SW480 (cell line): ENCODE measurements at places on chromosomes 12 and 14.

- no peak for DNase-seq
Measured at GRCh38 chr14:71594821-71595220, 337.4 kb upstream of the RGS6 start.

DNA sequence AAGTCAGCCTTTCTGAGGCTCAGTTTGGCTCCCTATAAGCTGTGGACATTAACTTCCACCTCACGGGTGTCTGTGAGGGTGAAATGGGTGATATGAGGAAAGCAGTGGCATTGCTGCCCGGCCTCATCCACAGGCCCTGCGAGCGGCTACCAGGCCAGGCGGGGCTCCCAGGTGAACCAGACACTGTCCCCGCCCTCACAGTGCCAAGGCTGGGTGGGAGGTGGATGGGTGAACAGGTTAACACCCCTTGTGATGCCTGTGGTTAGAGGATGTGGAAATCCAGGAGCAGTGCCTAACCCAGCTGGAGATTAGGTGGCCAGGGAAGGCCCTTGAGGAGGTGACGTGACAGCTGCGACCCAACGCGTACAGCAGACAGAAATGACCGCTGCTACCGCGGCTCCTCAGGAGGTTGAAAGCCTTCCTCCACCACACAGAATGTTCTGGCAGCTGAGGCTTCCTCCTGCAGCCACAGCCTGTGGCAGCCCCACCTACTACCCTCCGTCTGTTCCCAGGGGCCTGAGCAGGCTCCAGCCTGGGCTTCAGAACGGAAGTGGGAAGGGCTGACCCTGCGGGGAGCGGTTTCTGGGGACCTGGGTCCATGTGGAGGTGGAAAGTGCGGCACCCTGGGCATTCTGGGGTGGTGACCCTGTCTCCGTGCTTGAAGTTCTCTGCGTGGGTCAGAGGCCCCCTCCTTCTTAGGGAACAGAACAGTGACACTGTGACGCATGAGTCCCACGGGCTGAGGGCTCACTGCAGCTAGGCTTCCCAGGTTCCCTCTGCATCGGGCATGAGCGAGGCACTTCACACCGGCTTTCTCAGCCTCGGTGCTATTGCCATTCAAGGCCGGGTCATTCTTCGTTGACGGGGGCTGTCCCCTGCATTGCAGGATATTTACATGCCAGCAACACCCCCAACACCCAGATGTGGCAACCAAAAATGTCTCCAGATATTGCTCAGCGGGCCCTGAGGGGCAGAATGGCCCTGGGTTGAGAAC lies 9.7 kb downstream of the MMAB start:
- DNase-seq = peak; percentile 26

DNA sequence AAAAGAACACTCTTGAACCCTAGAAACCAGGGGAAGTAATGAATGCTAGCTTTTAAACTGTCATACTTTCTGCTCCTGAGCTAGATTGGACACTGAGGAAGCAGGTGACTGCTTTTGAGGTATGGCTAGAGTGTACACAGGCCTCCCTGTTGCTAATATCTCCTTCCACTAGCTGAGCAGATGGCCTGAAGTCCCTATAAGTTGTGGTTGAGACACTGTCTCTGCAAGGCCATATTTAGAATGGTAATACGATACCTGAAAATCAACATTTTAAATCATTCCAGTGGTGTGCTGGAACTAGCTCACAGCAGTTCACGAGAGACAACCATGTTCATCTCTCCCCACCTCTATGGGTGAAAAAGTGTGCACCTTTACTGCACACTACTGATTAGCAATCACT lies 46.4 kb upstream of the BMP4 start:
- DNase-seq = no peak

GRCh38 chr12:122965321-122965751 lies 927 bp downstream of the ABCB9 start:
- DNase-seq = no peak

GRCh38 chr14:101364503-101365328 lies 196.6 kb upstream of the DIO3 start:
- no peak for DNase-seq

DNA sequence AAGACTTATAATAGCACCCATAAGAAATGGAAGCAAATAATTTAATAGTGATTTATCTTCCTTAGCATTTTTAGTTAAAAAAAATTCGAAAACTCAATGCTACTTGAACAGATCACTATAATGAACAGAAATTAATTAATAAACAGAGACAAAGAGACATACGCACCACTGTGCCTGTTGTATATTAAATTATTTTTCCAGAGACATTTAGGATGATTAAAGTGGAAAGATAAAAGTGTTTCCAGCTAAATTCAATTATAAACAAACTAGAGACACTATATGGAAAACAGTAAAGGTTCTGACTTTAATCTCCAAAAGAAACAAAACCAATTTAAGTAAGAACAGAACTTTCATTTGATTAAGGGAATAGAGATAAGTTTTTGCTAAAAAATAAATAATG lies 3.4 kb downstream of the HIGD1C start:
- no peak for DNase-seq

DNA sequence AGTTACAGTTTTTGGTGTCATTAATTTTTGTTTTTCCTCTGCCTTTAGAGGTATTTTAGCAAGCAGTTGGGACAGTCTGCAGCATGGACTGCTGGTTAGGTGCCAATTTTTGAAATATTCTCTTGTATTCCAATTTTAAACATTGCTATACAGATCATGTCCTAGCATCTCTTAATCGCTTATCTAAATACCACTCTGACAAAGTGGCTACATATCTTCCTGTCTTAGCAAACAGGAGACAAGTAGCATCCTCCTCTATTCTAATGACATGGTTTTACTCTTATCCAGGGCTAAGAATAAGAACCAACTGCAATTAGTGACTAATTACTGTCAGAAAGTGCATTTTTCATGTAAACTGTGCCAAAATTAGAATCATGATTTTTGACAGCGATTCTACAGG lies 117.8 kb upstream of the ATP2B1 start:
- no peak for DNase-seq

DNA sequence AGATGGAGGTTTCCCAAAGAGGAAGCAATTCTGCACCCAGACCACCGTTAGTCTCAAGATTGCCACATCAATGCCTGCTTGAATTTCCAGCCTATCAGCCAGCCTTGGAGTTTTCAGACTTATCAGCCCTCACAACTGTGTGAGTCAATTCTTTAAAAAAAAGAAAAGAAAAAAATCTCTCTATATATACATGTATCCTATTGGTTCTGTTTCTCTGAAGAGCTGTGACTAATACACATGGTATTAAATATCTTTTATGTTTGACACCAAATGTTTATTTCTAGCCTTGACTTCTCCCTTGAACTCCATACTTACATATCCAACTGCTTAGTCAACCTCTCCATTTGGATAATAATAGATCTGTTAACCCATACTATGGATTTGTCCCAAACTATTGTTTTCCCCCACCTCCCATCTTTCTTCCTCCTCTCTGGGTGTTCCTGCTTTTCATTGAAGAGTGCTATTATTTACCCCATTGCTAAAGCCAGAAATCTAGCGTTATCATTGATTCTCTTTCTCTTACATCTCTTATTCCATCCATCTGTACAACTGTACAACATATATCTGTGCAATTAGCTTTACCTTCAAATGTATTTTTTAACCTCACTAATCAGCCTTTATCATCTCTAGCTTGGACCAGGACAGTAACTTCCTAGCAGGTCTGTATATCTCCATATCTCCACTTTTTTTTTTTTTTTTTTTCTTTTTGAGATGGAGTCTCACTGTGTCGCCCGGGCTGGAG lies 22.7 kb upstream of the EID3 start:
- peak; percentile 79 for DNase-seq

DNA sequence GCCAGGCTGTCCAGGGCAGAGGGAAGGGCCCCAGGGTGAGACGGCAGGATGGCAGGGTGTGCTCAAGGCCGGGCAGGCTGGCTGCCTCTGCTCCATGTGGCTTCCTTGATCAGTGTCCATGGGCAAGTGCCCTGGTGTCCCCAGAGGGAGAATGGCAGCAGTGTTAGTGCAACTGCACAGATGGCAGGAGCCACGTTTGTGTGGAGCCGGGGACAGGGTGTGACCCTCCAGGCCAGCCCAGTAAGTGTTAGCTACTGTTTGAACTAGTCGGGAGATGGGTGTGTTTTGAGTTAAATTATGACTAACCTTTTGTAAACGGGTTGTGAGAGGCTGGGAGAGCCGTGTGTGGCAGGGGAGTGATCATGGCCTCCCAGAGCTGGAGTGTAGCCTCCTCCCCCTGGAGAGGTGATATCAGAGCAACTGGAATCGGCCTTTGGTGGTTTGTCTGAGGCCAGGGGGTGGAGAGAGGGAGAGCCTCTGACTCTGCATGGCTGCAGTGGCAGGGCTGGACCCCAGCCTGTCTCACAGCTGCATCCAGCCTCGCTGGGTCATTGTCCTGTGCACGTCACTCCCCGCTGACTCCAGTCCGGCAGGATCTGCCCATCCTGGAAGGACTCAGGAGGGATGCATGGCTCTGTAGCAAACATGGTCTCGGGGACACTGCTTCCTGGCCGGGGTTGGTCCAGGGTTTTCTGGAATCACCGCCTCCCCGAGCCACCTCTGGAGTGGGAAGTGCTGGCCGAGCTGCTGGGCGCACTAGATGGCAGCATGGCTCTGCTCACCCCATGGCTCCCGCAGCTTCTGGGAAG lies 27.8 kb downstream of the AACS start:
- peak; percentile 45 for DNase-seq

- peak; percentile 90 for DNase-seq
Measured at GRCh38 chr12:122064025-122064777, 14.4 kb upstream of the MLXIP start.

DNA sequence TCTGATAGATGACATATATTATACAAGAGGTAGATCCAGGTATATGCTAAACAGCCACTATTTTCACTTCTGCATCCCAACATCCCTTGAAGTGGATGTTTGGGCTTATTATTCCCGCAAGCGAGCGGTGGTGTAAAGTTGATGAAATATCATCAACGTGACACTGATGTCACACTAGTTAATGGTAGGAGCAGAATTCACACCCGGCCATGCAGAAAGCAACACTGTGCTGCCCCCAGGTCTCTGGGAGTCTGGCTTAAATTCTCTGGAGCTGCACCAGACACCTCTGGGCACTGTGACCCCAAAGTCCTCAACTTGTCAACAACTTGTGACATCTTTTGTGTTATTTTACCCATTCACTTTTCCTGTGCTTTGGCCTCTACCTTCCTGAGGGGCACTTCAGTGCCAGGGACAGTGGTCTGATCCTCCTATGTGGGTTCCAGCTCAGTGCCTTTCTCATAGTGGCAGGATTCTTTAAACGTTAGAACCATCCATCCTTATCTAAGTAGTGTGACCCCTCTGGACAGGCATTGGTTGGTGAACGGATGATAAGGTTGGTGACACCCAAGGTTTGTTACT lies 952 bp downstream of the DRAM1 start:
- no peak for DNase-seq

- DNase-seq = peak; percentile 43
Measured at GRCh38 chr12:89225401-89225800, 126.9 kb downstream of the DUSP6 start.
